ENCODE measurements at places on chromosomes 12 and 14. TPM values are rescaled to one million over a fixed set of nuclear protein-coding genes. Genes with fewer than 3 reads are reported as not detected.

SPIC gene
- not detected for polyA plus RNA-seq

ERH gene
- polyA plus RNA-seq = 382 TPM

DNA sequence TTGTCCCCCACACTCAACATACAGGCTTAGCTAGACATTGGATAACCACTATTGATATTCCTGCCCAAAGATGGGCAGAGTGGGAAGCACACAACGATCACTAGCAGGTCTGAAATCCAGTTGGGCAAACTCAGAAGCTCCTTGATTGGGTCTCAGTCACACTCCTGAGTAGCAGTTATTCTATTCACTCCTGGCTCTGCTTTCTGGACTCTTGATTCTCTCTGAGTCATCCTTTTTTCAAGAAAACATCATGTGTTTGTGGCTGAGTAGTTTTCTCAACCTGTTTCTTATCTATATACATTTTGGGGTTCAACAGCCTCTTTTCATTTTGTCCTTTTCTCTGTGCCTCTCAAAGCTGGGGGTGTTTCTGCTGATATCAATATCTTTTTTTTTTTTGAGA, 46.0 kb upstream of the MANSC4 start:
- no peak for DNase-seq

GRCh38 chr14:51248016-51248987, 8.3 kb downstream of the TMX1 start:
- no peak for DNase-seq

DNA sequence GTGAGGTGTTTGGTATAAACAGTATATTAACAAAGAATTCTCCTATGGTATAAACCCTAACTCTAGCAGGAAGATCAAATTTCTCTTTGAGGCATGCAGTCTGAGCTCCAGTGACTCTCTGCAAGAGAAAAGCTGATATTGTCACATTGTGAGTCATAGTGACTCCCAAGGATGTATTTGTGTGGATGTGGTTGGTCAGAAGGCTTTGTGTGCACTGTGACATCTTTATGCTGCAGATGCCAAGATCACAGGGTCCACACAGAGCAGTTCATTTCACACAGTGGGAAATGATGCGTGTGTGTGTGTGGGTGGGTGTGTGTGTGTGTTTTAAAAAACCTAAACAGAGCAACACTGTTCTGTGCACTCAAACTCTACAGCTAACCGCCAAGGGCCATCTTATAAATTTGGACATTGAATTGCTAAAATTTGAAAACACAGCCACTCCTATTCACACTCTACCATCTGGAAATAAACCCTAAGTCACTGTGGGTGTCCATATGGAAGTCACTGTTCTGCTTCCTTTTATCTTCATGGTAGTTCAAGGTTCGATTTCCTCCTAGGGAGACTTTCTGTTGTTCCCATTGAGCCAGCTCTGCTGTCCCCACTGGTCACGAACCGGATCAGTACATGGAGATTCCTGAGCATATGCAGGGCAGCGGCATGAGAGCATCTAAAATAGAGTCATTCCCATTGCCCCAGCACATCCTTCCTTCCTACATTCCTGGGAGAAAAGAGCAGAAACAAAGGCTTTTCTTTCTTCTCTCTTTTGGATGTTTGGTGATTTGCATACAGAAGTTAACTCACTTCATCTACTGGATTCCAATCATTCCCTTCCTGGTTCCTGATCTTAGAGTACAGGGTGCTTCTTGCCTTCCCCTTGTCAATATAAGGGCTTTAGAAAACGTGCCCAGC, 727.6 kb downstream of the DIO2 start:
- no peak for DNase-seq
